ENCODE measurements at places on chromosomes 16 and 17.

- no peak for DNase-seq
Observed at GRCh38 chr17:37604556-37604955, 4.7 kb downstream of the SYNRG start.

- no peak for DNase-seq
Observed at GRCh38 chr16:77295896-77296295, 96.7 kb downstream of the SYCE1L start.

GRCh38 chr17:7955414-7956227, 23.6 kb downstream of the CNTROB start:
- no peak for DNase-seq

DNA sequence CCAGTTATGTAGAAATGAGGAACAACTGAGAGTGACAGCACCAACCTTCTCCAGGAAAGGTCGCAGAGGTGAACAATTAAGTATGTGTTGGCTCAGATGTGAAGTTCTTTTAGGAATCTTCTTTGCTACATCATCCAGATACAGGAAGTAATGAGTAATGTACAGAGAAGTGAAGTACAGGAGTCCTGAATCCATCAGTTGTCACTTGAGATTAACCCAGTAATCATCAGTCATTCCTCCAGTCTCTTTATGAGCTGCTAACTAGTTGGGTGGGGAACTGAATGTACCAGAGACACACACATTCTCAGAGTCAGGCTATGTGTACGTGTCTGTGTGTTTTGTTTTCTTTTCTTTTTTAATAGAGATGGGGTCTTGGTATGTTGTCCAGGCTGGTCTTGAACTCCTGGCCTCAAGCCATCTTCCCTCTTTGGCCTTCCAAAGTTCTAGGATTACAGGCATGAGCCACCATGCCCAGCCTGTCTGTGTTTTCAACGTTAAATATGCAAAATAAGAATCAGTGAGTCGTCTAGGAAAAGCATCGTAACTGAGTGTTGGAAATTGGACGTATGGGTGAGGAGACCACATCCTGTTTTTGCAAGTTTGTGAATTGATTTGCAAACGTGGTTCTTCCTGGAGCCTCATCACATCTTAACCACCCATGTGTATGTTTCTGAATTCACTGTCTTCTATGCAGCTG, 19.9 kb downstream of the ZNF200 start:
- DNase-seq: no peak

GRCh38 chr16:4351880-4352279, 759 bp upstream of the PAM16 start:
- no peak for DNase-seq

DNA sequence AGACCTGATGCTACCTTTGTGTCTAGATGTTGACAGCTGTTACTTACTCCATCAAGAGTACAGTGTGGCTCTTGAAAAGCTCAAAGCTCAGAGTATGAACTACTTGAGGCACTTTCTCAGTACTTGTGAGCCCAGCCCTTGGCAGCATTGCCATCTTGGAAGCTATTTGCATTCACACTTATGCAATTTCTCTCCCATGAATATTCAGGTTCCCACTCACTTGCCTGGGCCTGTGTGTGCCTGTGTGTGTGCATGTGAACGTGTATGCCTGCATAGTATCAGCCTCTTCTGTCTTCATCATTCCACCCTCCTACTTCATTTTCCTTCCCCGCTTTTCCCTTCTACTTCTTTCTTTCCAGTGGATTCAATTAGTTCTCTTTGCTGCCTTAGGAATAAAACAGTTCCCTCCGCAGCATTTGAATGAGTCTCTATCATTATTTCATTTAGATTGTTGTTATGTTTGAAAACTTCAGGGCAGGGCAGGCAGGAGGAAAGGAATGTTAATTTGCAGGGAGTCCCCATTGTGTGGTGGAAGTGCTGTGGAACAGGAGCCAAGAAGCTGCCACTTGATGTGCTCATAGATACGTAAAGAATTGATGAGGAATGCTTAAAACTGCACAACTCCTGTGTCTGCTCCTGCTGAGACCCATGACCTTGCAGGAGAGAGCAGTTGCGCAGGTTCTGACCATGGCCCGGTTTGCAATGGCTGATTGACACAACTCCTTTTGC, 58.9 kb downstream of the HS3ST4 start:
- DNase-seq: no peak

DNA sequence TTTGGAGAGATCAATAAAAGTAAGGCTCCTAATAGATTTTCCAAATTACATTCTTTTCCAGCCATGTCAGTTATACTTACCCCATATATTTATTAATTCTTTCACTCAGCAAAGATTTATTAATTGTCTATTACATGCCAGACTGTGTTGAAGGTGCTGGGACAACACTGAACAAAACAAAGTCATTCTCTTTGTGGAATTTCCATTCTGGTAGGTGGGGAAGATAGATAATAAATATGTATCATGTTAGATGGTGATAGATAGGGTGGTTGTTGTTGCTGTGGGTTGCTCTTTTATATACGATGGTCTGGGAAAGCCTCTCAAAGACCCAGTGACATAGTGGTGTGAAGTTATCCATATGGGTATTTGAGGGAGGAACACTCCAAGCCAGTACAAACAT, 39.1 kb downstream of the BCAS3 start:
- DNase-seq: no peak

DNA sequence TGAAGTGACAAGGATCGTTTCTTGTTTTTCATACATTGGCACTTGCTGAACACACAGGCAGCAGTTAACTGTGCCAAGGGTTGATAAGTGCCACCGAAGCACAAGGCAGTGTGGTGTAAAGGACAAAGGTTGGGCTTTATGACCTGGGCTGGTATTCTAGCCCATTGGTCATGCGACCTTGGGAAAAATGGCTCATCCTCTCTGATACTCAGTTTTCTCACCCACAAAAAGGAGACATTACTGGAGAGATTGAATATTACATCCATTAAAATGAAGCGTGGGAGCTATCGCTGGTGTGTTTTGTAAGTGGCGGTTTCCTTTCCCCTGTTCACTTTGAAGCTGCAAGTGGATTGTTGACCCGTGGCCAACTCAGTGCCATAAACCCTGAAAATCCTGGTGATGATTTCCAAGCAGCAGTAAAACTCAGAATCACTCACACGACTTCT, 216.9 kb downstream of the HAPSTR1 start:
- DNase-seq: no peak

- DNase-seq: no peak
Observed at GRCh38 chr16:74563828-74564263, 43.1 kb downstream of the GLG1 start.

DNA sequence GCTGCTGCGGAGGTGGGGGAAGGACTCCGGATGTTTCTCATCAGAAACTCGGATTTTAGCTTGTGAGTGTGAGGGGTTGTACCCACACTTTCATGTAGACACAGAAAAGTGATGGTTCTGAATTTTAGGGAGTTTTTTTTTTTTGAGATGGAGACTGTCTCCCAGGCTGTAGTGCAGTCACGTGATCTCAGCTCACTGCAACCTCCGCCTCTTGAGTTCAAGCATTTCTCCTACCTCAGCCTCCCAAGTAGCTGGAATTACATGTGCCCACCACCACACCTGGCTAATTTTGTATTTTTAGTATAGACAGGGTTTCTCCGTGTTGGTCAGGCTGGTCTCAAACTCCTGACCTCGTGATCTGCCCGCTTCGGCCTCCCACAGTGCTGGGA, 22.4 kb upstream of the GNG13 start:
- no peak for DNase-seq

DNA sequence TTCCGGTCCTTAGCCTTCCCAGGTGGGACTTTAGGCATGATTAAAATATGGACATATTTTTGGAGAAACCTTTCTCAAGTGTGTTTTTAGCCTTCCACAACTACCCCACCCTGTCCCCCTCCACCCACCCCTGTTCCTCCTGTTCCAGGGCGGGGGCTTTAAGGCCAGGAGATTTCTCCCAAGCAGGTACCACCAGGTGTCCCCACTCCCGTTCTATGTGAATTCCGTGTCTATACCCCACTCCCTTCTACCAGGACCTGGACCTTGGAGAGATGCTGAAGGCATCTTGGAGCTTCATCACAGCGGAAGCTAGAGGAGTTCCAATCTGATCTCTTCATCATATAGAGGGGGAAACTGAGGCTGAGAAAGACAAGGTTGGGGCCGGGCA, 9.7 kb downstream of the CA4 start:
- DNase-seq: no peak

GRCh38 chr17:5819921-5820685, 235.8 kb upstream of the NLRP1 start:
- no peak for DNase-seq

GRCh38 chr17:33990943-33991706, 264.0 kb upstream of the CCL2 start:
- DNase-seq: no peak

GRCh38 chr17:31854672-31855071, 4.4 kb downstream of the COPRS start:
- DNase-seq: no peak

DNA sequence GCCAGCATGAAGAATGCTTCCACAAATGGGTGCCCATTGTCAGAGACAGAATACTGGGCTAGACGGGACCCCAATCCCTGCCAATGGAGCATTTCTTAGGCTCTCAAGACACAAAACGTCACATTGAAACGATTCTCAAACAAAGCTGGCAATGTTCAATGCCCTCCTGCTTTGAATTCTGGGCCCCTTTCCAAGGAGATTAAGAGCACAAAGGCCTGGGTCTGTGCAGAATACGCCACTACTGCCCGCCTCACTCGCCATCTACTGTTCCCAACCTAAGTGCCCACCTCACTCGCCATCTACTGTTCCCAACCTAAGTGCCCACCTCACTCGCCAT, 9.7 kb downstream of the CFAP20 start:
- DNase-seq: no peak

DNA sequence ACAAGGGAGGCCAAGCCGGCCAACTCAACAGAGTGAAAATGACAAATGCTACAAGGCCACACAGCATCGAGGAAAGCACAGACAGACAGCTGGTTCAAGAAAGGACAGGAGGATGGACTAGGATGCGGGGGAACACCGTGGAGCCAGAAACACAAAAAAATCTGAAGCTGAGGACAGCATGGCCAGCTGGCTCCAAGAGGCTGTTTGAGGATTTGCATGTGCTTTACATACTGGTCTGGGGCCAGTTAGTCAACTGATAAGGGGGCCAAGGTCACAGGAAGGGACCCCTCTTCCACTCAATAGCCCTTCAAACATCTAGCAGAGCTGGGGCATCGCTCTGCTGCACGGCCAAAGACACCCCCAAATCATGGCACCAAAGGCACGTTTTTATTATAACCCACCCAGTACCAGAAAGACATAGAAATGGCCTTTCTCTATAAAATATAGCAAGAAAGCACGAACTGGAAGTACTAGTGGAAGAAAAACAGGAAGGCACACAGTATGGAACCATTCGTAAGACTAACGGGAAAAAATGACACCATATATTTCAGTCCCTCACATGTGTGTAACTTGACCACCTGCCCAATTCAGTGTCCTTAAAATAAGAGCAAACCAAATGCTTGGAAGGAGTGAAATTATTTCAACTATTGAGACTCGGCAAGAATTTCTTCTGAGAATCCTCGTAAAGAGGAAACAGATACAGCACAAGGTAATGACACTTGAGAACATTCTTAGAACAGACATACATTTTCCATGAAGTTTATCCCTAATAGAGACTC, 7.8 kb upstream of the SRL start:
- DNase-seq: no peak

GRCh38 chr17:6402258-6402657, 32.7 kb downstream of the AIPL1 start:
- no peak for DNase-seq

DNA sequence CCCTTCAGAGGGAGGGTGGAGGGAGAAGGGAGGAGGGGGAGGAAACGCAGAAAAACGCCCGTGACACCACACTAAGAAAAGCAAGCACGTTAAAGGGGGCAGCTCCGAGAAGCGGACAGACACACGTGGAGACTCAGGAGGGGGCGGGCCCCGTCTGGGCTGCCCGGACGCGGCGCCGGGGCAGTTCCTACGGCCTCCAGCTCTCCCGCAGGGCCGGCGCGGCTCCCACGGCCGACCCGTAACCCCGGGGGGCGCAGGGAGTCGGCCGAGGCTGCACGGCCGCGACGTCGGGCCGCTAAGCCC, 362 bp downstream of the KLHDC4 start:
- DNase-seq: no peak

GRCh38 chr16:4217204-4218131, 24.4 kb downstream of the SRL start:
- no peak for DNase-seq

- DNase-seq: peak; percentile 28
Observed at GRCh38 chr17:58250344-58251011, 12.1 kb downstream of the LPO start.

- no peak for DNase-seq
Observed at GRCh38 chr17:75051941-75052340, 4.9 kb downstream of the KCTD2 start.

DNA sequence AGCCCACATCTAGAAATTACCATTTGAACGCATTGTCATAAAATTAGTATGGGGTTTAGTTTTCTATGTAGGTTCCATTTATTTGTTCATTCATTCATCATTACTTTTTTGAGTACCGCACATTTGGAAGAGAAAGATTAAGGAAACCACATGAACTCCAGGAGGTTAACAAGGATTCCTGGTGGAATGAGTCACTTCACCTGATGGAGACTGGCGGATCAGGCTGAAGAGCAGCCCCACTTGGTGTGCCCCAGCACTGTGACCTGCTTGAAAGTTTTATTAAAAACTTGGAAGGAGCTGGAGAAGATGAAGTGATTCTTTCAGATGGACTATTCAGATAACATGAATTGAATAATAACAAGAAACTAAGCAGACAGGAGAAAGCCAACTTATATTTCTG, 293.6 kb upstream of the CDH11 start:
- no peak for DNase-seq

DNA sequence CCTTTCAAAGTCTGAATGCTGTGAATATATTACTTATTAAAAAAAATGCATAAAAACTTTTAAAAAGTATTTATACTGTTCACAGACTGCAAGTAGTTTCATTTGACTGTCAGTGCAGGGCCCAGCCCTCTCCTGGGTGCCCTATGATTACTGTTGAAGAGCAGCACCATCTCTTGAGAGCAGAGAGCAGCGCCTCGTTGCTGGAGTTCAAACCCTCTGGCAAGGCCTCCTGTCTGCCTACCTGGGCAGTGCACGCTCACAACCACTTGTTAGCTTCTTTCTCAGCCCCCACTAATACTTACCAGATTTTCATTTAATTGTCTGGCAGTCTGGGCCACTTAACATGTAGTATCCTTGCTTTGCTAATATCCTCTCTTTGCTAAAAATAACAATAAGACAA, 233.4 kb downstream of the PHKB start:
- DNase-seq: no peak
